NCI-H2107 (cell line): ENCODE measurements at places on chromosomes 1 and 21.
A peak's percentile ranks its signal among the peaks of the same experiment; 100 is the strongest.

GRCh38 chr1:37042506-37042905 lies 8.2 kb upstream of the GRIK3 start:
- DNase-seq = no peak

GRCh38 chr21:21439761-21440160 lies 441.6 kb downstream of the NCAM2 start:
- DNase-seq = no peak

- no peak for DNase-seq
Measured at GRCh38 chr21:29121759-29122158, 8.7 kb upstream of the MAP3K7CL start.

- DNase-seq = no peak
Measured at GRCh38 chr21:36948686-36949085, 17.8 kb downstream of the HLCS start.

DNA sequence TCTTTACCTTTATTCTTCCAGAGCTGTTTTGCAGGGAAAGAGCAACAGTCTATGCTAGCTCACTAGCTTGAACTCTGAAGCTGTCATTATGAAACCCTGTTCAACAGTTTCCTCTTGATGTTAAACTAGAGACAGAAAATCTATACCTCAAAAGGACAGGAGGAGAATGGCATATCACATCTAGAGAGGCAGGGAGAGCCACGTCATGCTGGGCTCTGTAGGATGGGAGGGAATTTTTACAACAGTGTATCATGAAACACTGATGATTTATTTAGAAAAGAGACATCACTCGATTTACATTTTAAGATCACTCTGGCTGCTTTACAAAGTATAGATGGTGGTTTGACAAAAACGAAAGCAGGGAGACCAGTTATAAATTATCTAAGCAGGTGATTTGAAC lies 224.9 kb upstream of the COA6 start:
- no peak for DNase-seq

GRCh38 chr1:57957576-57957975 lies 533.7 kb upstream of the DAB1 start:
- DNase-seq = no peak

- DNase-seq = no peak
Measured at GRCh38 chr1:115123116-115123515, 33.8 kb upstream of the TSPAN2 start.

GRCh38 chr1:17950728-17951127 lies 156.9 kb upstream of the IGSF21 start:
- no peak for DNase-seq

- no peak for DNase-seq
Measured at GRCh38 chr1:35570589-35571137, 2.5 kb upstream of the TFAP2E start.

- no peak for DNase-seq
Measured at GRCh38 chr1:99531578-99532275, 114.2 kb upstream of the PALMD start.

DNA sequence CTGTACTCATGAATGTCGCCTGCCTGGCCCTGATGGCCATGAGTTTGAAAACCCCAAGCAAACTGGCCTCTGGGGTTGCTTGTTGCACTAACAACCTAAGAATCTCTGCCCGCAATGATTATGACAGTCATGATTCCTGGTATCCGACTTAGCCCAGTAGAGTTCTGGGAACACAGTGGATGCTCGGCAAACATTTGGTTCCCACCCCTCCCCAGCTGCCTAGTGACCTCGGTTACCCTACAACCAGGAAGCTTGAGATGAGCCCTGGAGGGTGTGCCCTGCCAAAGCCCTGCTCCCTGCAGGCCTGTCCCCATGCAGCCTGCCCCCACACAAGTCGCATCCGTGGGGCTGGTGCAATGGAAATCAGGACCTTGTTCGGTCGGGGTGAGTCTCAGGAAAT lies 76.0 kb upstream of the ZBTB40 start:
- DNase-seq = no peak

DNA sequence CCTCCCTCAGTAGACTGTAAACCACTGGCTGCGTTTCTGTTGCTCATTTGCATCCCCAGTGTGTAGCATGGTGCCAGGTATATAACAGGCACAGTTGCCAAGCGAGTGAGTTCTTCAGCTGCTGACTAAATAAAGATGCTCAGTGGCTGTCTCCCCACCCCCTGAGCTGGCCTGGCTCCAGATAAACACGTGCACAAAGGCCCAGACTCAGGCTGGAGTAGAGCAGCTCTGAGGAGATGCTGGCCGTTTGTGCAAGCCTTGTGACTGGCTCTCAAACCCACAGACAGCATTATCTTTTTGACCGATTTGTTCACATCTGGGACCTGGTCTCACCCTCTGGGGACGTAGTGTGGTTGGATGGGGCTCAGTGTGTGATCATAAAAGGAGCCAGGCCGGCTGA lies 7.1 kb downstream of the CHRNB2 start:
- peak; percentile 46 for DNase-seq

DNA sequence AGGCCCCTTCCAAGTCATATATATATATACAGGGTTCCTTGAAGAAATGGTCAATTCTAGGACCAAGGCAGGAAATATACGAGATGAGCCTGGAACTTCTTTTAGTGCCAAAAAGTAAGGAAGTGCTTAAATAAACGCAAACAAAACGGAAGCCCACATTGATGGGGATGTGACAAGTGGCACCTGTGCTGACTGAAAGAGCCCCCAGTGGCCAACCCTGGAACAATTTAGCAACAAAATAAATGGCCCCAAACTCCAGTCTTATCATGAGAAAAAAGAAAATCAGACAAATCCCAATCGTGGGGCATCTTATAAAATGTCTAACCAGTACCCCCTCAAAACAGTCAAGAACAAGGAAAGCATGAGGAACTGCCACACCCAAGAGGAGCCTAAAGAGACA lies 17.7 kb downstream of the PLA2G5 start:
- no peak for DNase-seq

DNA sequence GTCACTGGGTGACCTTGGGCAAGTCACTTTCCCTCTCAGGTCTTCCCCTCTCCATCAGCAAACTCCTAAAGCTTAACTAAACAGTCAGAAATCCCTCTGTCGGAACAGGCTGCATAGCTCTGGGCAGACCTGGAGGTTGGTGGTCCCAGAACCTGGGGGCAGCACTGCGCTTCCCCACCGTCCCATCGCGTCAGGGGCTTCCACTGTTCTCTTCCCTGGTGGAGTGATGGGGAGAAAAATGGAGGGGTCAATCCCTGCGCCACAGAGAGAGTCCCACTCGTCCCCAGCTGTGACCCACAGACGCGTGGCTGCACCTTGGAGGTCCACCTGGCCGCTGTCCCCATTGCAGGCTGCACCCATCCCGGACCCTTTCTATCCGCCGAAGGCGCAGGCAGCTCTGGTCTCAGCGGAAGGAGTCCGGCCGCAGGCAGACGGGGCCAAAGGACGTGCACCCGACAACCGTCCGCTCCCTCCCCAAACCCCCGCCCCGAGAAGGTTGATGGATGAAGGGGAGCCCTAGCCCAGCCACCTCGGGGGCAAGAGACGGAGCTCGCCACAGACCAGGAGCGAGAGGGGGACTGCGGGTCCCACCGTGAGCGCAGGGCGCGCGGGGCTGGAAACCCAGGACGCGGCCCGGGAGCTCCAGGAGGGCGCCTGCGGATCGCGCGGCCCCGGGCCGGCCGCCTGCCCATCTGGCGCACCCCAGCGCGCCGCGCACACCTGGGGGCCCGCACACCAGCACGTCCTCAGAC lies 588 bp upstream of the WNT3A start:
- DNase-seq = no peak

- DNase-seq = no peak
Measured at GRCh38 chr1:170067253-170067819, 7.2 kb downstream of the KIFAP3 start.

DNA sequence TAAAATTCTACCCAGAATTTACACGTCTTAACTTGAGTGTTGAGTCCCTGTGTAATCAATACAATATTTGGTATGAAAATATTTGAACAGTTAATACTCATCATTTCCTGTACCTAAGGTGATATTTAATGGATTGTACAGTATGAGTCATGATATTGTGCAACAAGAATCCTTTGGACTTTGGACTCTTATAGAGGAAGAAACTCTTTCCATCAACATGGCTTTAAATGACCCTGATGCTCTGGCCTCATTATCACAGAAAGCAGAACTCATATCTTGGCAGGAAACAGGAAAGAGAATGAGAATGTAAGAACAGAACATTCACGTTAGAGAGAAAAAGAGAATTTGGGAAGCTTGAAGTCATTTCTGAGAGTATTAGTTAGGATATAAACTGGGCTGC lies 168.8 kb upstream of the B3GALT2 start:
- no peak for DNase-seq
